Gastroesophageal sphincter (tissue), 4 donors: ENCODE measurements at places on chromosomes 4 and X. TPM values are rescaled to one million over a fixed set of nuclear protein-coding genes. Genes with fewer than 3 reads are reported as not detected.

DNA sequence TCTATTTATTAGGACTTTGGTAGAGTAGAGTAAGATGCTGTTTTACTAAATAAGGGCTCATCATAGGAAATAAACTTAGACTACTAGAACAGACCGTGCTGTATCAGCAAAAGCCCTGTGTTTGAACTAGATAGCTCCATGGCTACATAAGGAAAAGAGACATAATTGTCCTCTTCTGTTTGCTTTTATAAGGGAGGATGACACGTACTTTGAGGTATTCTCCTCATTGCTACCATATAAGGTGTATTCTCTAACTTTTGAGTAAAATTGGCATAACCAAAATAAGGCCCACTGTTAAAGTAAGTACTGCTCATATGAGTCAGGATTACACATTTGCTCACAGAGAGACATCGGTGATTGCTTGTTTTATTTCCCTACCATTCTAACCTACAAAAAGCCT, 64.3 kb downstream of the PDLIM5 start:
- ATAC-seq, result no peak

DNA sequence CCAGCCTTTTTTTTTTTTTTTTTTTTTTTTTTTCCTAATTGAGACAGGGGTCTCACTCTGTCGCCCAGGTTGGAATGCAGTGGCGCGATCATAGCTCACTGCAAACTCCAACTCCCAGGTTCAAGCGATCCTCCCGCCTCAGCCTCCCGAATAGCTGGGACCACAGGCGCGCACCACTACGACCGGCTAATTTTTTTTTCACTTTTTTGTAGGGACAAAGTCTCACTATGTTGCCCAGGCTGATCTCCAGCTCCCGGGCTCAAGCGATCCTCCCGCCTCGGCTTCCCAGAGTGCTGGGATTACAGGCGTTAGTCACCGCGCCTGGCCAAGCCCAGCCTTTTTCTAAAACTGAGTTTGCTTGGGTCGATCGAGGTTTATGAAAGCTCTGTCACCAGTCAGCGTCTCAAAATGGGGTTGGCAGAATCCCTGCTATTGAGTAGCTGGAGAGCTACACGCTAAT, 1.3 kb upstream of the OTUD5 start:
- peak; percentile 4 for ATAC-seq

Gene CHIC2
- 25.4 TPM for total RNA-seq

DNA sequence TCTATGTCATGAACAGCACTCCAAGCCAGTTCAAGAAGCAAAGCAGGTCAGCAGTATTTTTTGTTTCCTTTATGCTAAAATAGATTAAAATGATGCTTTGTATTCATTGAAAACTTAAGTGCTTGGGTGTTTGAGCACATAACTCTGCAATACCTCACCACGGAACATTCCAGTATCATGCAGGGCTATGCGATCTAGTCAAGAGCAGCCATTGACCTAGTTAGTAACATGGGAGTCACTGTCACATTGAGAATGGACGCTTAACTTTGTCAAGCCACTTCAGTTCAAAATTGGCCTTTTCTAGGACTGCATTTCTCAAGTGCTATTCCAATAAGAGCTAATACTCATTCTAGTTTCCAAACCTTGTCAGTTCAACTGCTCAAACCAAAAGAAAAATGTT, 160.1 kb upstream of the FSTL5 start:
- no peak for ATAC-seq

Gene PIR
- 30.4 TPM for total RNA-seq

DNA sequence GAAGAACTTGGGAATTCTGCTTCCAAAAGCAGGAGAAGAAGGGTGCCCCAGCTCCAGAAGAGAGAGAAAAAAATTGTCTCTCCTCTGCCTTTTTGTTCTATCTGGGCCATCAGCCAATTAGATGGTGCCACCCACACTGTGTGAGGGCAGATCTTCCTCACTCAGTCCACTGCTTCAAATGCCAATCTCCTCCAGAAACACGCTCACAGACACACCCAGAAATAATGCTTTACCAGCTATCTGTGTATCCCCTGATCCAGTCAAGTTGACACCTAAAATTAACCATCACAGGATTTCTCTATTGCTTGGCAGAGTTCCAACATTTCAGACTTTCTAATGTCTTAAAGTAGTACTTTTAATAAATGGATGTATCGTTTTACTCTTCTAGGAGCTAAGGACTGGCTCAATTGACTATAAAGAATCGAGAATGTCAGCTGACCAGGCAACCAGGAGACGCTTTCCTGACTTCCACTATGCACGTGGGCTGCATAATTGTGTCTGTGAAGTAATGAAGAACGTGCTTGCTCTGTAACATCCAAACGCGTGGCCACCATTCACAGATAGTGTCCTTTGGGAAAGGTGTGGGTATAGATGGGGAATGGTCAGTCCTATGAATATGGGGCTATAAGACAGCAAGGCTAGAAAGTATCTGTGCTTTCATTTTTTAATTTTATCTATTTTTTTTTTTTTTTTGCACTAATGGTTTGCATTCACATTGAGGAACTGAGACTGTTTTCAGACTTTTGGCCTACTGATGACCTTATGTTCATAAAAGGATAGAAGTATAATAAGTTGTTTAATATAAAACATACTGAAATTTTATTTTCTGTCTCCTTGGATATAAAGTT, 9.9 kb upstream of the SMIM20 start:
- no peak for ATAC-seq

Gene SERTM2
- not detected for total RNA-seq

Gene NDUFB11
- 54.3 TPM for total RNA-seq

DNA sequence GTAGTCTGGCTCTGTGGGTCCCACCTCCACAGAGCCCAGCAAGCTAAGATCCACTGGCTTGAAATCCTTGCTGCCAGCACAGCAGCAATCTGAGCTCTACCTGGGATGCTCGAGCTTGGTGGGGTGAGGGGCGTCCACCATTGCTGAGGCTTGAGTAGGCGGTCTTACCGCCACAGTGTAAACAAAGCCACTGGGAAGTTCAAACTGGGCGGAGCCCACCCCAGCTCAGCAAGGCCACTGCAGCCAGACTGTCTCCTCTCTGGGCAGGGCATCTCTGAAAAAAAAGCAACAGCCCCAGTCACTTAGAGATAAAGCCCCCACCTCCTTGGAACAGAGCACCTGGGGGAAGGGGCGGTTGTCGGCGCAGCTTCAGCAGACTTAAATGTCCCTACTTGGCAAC, 243.2 kb upstream of the POF1B start:
- no peak for ATAC-seq

Gene AWAT1
- total RNA-seq, result not detected

Gene RAB9B
- total RNA-seq, result 12.8 TPM

- ATAC-seq, result no peak
Measured at GRCh38 chr4:188986271-188986689, 847.0 kb downstream of the TRIML1 start.
